ENCODE measurements at places on chromosomes 1 and 21.
A peak's percentile ranks its signal among the peaks of the same experiment; 100 is the strongest.

DNA sequence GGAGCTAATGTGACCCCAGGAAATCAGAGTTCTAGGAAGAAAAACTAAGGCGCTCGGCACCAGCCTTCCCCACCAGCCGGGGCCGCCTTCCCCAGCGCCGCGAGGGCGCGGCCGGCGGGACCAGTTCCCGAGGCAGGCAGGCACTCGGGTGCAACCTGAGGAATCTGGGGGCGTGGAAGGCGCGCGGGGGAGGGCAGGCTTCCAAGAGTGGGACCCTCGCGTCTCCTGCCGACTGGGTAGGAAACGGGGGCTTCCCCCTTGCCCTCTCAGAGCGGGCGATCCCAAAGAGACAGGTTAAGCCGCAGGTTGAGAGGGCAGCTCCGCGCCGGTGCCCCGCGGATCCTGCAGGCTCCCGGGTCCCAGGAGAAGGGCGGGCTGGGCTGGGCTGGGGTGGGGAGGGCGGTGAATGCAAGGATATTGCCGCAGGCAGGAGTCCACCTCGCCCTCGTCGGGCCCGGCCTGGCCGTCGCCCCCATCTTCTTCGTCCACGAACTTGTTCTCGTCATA lies 431 bp downstream of the ARPC5 start:
- peak; percentile 13 for DNase-seq

- no peak for DNase-seq
These were observed 110.9 kb downstream of the TOMM20 start for GRCh38 chr1:235017719-235018118.

DNA sequence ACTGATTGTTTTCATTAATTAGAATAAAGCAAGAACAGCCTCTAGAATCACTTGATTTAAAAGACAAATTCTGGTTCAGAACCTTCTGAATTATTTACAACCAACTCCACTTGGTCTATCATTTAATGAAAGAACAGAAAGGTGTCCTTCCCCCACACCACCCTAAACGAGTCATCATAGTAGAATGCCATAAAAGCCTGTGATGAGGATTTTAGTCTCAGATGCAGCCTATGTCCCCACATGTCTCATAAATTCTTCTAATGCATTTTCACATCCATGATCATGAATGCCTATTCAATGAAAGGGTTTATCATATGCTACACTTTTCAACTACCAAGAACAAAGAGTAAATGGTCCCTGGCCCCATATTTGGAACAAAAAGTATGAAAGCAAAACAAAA lies 508.1 kb downstream of the DPYD start:
- DNase-seq: no peak

DNA sequence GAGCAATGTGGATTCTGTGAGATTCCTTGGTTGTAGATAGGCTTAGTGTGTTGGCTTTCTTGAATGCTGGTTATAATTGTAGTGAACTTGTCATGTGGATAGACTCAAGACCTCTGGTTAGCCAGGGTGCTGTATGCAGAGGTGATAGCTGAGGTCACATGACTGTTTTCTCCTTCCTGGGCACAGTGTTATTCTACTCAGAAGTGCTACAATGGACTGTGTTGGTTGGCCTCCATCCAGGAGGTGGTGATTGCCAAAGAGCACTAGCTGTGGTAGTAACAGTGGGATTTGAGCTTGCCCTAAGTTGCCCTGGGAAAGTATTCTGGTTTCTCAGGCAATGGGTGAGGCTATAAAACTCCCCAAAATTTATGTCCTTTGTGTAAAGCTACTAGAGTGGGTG lies 71.6 kb downstream of the SH3BGR start:
- DNase-seq: no peak

DNA sequence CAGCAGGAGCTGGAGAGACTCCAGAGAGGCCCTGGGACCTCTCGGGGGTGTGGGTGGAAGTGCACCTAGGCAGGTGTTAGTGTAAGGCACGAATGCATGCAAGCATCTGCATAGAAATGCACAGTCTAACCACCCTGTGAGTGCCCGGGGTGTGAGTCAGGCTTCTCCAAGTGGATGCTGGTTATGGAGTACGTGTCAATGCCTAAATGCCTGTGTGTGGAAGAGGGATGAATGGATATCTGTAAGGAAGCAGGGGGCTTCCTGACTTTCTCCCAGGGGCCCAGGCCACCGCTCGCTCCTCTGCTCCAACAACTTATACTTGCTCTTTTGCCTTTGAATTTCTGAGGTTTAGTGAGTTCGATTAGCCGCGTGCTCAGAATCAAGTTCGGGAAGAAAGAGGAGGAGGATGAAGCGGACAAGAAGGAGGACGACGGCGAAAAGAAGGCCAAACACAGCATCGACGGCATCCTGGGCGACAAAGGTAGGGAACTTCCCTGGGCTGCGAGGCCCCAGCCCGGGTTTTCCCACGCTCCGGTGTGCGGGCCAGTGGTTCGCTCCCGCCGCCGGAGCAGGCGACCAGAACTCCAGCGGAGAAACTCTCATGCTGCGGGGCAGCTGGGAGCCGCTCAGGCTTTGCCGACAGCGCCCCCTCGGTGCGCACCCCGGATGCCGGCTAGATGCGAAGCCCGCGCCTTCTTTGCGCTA lies 5.4 kb downstream of the PAX7 start:
- DNase-seq: peak; percentile 32

DNA sequence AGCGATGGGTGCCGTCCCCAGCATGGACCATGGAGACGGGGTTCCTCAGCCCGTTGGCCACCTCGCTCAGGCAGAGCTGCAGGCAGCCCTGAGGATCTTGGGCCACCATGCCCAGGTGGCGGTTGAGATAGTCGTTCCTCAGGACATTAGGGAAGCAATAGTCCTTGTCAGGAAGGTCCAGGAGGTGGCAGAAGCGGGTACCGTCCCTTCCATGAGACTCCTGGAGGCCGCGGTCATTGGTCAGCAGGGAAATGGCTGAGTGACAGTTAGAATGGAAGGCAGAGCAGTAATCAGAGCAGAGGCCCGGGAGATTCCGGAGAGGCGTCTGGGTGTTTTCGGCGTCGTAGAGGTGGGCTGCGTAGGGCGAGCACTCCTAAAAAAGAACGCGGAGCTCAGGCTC lies 4.1 kb downstream of the HHIPL2 start:
- no peak for DNase-seq

- peak; percentile 45 for DNase-seq
These were observed at the start of gene IL22RA1 for GRCh38 chr1:24142546-24143534. Gene IL22RA1, minus strand, starts transcription at chr1:24143140. Its CDS starts 58 bp downstream, at chr1:24143082.

DNA sequence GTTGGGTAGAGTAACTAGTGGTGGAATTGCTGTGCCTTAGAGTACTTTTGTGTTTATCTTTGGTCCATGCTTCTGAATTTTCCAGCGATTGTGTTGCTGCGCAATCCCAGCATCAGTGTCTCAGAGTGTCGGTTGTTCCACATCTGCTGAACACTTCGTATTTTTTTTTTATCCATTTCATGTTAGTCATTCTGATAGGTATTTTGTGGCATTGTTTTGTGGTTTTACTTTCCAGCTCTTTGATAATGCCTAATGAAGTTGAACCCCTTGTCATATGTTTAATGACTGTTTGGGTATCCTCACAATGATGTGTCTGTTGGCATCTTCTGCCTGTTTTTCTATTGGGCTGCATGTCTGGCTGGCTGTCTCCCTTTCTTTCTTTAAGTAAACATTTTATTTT lies 13.6 kb downstream of the TUFT1 start:
- no peak for DNase-seq

- DNase-seq: no peak
These were observed 89.1 kb downstream of the BCAR3 start for GRCh38 chr1:93592551-93592949.

- peak; percentile 66 for DNase-seq
These were observed 421.6 kb upstream of the PBX1 start for GRCh38 chr1:164137273-164137925.

GRCh38 chr1:185338719-185339622 lies 21.9 kb upstream of the IVNS1ABP start:
- DNase-seq: no peak

GRCh38 chr1:119631086-119631432 lies 17.0 kb downstream of the ZNF697 start:
- peak; percentile 69 for DNase-seq

DNA sequence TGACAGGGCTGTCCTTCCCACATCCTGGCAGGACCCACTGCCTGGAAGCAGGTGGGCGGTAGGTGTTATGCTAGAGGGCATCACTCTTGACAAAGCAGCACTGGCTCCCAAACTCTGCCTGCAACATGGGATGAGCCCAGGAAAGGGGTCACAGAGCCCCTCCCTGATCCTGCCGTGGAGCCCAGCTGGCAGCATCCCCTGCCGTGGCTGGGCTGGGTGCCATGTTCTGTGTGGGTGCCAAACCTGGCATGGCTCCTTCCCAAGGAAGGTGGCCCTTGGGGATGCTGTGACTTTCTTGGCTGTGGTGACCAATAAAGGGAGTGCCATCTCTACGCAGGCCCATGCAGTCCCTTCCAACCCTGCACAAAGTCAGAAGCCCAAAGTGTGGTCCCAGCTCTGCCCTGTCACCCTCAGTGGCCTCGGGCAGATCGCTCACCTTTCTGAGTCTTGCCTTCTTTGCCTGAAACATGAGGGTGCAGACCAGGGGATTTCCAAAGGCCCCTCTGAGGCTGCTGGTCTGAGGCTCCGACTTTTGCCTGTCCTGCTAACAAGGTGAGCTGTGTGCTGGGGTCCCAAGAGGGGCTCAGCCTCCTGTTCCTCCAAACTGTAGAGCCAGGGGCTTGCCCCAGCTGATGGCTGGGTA lies 6.0 kb downstream of the CDK18 start:
- DNase-seq: no peak

- peak; percentile 83 for DNase-seq
These were observed 12.2 kb upstream of the CLSTN1 start for GRCh38 chr1:9835758-9836631.

DNA sequence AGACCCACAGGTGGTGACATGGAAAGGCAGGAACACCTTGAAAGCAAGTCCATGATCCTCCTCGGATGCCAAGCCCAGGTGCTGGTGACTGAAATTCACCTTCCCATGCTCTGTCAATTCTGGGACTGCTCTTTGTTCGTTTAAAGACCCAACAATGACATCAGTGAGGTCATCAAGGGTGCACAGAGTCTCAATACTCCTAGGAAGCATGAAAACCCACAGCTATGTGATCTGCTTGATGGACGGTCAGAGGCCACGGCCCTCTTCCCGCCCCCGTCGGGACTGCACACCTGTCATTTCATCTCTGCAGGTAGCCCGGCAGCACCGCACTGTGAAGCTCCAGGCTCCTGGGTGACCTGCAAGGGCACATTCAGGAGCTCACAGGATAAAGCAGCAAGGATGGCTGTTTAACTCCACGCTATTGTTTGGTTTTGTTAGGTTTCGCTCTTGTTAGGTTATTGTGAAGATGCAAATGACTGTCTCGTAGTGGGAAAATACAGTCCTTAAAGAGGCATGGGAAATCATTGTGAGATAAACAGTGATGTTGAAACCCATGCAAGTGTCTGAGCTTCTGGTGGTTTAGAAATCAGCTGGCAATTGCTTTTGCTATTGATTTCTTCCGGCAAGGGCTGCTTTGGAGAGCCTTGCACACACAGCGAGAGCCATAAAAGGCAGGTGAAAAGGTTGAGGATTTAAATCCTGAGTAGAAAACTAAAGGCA lies 124.8 kb upstream of the AJAP1 start:
- DNase-seq: no peak

DNA sequence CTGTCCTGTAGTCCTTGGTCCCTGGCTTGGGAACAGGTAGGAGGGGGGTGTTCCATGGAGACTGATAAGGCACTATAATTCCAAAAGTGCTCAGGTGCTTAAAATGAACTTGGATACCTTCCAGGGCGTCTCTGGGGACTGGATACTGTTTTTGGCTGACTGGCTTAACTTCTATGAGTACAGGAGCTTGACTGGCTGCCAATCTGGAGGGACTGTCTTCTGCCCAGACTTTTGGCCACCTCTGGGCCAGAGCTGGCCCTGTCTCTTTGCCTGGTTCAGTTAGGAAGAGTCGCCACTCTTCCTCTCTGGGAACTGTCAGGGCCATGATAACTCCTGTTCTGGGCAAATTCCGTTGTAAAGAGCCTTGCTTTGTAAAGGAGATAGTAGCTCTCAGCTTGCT lies 407.0 kb downstream of the TGFB2 start:
- no peak for DNase-seq

DNA sequence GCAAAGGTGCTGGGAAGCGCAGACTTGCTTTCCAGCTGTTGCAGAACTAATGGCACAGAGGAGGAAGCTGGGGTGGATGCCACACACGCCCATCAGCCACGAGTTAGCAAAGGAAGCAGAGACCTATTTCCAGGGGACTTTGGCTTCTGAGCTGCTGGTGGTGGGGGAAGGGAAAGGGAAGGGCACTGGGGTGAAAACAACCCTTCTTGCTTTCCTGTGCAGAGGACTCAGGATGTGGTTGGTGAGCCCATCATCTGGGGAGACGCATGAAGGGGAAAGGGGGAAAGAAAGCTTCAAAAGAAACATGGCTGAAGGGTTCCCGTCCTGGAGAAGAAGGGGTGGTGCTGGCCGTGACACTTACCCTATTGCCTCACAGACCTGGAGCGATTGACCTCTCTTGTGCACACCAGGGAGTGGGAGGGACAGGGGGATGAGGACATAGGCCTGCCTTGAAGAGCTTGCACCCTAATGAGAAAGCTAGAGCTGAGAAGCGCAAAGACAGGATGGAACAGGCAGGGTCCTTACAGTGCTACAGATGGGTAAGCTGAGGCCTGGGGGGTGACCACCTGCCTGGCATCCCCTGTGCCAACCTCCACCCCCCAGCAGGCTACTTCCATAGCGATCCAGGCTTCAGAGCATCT lies 140.8 kb upstream of the RAB4A start:
- DNase-seq: no peak

DNA sequence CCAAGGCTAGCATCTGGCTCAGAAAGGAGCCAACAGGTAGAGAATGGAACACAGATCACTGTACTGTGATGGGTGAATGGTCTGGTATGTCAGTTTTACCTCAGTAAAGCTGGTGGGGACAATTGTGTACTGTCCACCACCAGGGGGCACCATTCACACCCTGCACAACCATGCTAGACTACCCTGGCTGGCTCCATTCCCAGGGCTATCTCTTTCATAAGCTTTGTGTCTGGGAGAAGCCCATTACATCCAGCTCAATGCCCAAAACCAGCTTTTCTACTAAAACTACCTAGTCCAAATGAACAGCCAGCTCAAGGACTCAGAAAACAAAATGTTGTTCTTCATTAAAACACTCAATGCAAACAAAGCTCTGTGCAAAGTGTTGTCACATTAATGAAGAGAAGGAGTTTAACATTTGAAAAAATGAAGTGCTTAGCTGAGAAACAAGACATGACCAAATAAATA lies 62.0 kb upstream of the RASAL2 start:
- no peak for DNase-seq

DNA sequence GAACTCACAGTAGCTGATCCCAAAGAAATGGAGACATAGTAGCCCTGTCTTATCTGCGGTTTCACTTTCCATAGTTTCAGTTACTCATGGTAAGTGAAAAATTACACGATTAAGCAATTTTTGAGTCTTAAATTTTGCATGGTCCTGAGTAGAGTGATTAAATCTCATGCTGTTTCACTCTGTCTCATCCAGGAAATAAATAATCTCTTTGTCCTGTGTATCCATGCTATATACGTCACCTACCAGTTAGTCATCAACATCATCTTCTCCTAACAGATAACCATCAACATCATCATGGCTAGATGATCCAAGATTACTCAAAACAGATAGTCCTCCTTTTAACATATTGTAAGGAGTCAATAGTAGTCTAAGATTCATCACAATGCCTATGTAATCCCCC lies 1589.3 kb downstream of the BRINP3 start:
- DNase-seq: no peak

All from DMS79 treated with DMSO at 0.1 percent for 48 hours (cell line).